Progenitor cell of endocrine pancreas (in vitro differentiated cells): ENCODE measurements at places on chromosomes 6 and 20. TPM values are rescaled to one million over a fixed set of nuclear protein-coding genes. Genes with fewer than 3 reads are reported as not detected.

- no peak for DNase-seq
These were observed 21.7 kb downstream of the OR2B6 start for GRCh38 chr6:27978705-27979104.

- DNase-seq: no peak
These were observed 229.7 kb downstream of the PRL start for GRCh38 chr6:22067122-22067521.

- DNase-seq: no peak
These were observed 91.5 kb upstream of the SASH1 start for GRCh38 chr6:148250975-148251685.

DNA sequence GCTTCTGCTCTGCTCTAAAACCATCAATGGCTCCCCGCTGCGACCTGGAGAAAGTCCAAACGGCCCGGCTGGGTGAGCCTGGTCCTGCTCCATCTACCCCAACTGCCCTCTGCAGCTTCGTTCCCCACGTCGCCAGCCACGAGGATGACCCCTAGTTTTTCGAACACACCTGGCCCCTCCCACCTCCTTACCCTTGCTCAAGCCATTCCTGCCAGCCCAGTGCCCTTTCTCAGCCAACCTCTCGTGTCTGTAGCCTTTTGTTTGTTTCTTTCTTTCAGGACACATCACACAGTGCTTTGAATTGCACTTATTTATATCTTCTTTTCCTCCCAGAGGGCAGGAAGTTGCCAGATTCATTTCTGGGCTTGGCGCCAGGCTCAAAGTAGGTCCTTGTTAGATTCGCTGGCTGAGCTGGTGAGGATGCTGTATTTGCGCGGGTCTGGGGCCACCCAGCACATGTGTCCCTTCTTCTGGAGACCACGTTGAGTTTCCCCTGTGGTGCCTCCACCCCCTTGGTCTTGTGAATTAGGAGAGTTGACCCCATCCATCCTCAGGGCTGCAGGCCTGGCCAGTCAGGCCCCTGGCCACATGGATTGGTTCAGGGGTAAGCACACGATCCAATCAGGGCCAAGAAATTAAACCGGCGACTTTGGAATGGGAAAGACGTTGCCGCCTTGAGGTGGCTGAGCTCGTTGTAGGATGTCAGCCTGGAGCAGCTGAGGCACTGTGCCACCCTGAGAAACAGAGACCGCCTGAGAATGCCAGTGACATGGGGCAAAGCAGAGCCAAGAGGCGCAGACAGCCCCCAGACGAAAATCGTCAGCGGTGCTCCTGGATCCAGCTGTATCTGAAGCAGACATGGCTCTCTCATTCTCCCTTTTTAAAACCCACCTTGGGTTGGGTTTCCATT lies 156.0 kb downstream of the CEBPB start:
- DNase-seq: no peak

DNA sequence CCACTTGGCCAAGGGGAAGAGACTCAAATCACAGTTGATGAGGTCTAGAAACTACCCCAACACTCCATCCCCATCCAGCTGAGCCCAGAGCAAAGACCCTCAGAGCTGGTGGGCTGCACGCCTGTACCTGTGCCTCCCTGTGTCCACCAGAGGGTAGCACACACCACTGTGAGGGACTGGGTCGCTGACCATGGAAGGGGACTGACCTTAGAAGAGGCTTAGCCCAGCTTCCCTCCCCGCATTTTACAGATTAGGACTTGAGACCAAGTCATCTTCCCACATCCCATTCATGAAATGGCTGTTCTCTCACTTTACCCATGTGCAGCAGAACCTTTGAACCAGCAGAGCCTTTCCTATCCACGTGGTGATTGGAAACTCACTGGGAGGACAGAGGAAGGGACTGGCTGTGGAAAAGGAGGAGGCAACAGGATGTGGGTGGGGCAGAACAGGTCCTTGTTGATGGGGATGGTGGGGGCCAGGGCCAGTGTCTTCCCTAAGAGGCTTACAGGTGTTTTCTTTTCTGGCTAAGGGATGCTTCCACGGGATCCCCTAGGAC lies 44.3 kb downstream of the CPXM1 start:
- DNase-seq: no peak

DNA sequence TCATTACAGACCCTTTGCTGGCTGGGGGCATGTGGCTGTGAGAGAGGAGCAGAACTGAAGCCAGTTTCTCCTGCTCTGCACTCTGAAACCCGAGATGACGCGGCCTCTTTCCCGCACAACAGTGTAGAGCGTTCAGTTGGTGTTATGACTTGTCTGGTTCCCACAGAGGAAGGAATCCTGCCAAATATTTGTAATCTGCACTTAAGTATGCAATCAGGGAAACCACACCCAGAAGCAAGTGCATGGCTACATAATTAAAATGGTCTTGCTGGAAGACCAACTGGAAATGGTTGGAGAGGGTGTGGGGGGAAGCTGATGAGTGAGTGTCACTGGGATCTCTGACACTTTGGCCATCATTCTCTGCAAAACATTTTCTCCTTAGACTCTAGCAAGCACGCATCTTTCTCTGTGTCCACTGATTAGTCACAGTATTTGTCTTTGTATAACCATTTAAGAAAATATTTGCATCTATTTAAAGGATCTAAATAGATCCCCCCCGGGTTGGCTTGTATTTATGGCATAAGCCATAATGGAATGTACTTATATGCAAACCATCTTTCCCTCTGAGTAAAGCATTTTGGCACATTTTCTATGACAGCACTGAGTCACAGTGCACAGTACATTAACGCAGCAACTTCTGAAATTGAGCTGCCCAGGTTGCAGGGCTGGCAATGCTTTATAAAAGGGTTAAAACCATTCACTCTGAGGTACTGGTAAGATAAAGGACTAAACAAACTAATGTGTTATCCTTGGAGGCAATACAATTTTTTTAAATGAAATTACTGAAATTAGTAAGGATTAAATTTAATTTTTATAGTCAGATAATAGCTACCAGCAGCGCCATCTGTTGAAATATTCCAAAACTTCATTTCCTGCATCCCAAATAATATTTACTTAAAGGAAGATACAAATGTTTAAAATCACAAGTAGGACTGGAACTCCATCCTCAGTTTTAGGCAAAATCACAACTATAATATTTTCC lies 76.7 kb downstream of the FOXC1 start:
- DNase-seq: no peak

- DNase-seq: no peak
These were observed 22.8 kb upstream of the TAF4 start for GRCh38 chr20:62088258-62089127.

- DNase-seq: no peak
These were observed 23.4 kb upstream of the APMAP start for GRCh38 chr20:25015986-25016385.

GRCh38 chr6:152008779-152009178 lies 201.3 kb downstream of the ESR1 start:
- DNase-seq: no peak

DNA sequence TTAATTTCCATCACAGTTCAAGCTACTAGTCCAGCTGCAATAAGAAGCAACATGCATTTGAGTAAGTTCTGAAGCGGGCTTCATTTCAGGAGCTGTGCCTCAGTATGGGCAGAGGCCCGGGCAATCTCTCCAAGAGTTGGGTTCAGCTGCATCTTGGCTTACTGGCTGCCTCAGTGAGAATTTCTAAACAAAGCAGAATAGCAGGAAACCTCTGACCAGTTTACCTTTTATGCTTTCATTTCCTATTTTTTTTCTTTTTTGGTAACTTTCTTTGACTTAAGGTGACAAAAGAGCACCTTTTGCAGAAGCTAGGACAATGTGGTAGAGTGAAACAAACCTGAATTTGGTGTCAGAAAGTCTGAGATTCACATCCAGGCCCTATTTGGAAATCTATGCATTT lies 51.0 kb upstream of the FBXO30 start:
- no peak for DNase-seq

DNA sequence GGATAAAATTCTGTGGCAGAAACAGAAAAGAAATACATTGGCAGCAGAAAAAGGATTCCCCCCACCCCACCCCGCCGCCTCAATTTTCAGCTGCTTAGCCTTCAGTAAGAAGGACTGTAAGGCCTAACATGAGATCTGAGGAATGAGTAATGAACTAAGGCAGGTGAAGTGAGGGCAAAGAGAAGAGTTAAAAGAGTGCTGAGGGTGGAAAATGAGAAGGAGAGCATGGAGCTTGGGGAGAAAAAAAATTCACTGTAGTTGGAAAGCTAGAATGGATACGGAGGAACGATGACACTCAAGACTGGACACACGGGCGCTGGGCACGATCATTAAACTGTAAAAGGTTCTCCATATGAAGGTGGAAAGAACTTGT lies 14.6 kb downstream of the POM121L2 start:
- DNase-seq: no peak

DNA sequence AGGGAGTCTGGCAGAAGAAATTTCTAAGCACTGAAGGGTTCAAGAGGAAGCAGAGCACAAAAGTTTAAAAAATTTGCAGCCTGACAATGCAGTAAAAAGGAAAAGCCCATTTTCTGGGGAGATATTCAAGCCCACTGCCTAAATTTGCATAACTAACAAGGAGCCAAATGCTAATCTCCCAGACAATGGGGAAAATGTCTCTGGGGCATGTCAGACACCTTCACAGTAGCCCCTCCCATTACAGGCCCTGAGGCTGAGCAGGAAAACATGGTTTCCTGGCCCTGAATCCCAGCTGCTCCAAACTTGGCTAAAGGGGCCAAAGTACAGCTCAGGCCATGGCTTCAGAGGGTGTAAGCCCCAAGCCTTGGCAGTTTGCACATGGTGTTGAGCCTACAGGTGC lies 908.5 kb upstream of the MANEA start:
- no peak for DNase-seq

The SUMO4 gene
- total RNA-seq: 2.7 and 3.6 TPM in 2 replicates

DNA sequence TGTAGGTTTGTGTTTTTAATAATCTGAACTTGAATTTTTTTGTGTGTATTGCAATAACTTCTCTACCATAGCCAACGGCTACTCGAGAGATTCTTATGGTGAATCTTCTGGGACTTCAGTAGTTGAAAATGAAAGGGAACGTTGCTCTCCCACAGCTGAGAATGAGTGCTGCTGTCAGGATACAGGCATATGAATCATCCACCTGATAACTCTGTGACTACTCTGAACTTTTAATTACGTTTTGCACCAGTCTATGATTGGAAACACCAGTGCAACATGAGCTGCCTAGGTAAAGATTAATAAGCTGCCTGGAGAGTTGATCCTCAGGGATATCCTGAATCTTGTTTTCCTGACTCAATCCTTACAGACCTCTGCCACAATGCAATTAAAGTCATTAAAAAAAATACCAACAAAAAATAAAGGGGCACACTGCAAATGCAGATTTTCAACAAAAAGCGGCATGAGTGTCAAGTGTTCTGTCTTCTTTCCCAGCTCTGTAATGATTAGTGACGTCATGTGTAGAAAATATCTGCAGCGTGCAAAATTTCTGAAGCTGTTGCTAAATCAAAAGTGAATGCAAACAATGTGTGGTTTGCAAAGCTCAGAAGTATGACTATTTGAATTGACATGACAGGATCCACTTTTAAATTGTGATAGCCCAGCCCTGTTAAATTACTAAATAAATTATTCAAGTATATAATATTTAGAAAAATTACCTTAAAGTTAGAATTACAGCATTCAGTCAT lies 432.2 kb downstream of the HTR1B start:
- no peak for DNase-seq

- no peak for DNase-seq
These were observed 181.9 kb downstream of the HAO1 start for GRCh38 chr20:7758406-7758805.

GRCh38 chr6:54335871-54336270 lies 27.6 kb downstream of the TINAG start:
- no peak for DNase-seq

GRCh38 chr20:51162015-51162414 lies 139.1 kb upstream of the KCNG1 start:
- no peak for DNase-seq

- no peak for DNase-seq
These were observed 25.9 kb upstream of the AHCY start for GRCh38 chr20:34328928-34329677.

The GNMT gene
- 1.3 and 1.7 TPM in 2 replicates for total RNA-seq

DNA sequence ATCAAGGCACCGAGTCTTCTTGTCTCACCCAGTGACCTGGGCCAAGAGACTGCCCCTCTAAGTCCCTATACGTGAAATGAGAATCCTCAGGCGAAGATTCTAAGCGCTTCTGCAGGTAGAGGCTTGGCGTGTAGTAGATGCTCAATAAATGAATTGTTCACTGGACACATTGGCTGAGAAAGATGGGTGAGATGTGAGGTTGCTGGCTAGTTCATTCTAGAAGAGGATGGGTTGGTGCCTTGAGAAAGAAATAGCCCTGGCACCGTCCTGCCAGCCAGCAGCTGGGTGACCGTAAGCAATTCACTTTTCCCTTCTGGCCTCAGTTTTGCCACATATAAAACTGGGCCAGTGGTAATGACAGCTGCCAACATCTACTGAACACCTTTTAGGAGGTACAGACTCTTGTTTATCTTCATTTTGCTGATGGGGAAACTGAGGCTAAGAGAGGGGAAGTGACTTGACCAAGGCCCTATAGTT lies 1.4 kb downstream of the SRC start:
- DNase-seq: no peak

The SCRT2 gene
- not detected in 2 replicates for total RNA-seq

GRCh38 chr6:1636272-1636825 lies 26.6 kb downstream of the FOXC1 start:
- DNase-seq: no peak

The SLC24A3 gene
- total RNA-seq: 0.96 and 1.5 TPM in 2 replicates

- DNase-seq: no peak
These were observed 84.4 kb downstream of the WASF1 start for GRCh38 chr6:110095101-110095500.

The RAD21L1 gene
- total RNA-seq: not detected in 2 replicates

The ENPP5 gene
- 13.4 and 13.6 TPM in 2 replicates for total RNA-seq

The FAM217A gene
- 0.13 TPM in 1 of 2 replicates, not detected in the other for total RNA-seq

GRCh38 chr6:4904461-4905025 lies 99.3 kb downstream of the RPP40 start:
- DNase-seq: no peak

The TFAP2A gene
- 4.7 and 10.0 TPM in 2 replicates for total RNA-seq
